BJ (cell line): ENCODE measurements at places on chromosomes 16 and 17. TPM values are rescaled to one million over a fixed set of nuclear protein-coding genes. Genes with fewer than 3 reads are reported as not detected.

Gene SCNN1B
- not detected in 2 replicates for polyA plus RNA-seq

DNA sequence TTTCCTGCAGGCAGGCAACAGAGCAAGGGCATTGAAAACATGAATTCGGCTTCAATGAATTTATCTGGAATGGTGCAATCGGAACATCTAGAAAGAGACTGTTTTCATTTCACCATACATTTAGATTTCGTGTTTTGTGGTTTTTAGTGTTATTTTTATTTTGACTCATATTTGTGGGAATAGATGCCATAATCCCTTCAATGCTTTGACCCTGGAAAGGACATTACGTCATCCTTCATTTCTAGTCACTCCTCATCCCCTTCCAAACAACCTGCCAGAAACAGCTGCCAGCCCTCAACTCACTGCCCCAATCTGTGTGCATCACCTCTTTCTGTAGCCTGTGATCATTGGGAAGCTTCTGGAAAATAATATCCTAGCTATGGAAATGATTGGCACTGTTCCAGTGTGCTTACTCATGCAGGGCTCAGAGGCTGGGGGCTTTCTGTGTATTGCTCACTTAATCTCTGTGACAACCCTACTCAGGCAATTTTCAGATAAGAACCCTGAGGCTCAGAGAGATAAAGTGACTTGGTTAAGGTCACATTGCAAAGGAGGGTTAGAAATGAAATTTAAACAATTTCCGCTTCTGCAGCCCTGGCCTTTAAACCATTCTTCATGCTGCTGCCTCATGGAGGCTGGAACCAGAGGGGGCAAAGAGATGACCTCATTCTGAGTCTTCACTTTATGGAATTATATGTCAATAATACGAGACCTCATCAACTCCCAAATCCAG, 9.5 kb upstream of the KSR1 start:
- peak; percentile 30 for DNase-seq

- DNase-seq, result no peak
Observed at GRCh38 chr16:78244131-78244895, 144.9 kb downstream of the WWOX start.

GRCh38 chr17:56676810-56677209, 83.3 kb downstream of the NOG start:
- no peak for DNase-seq

DNA sequence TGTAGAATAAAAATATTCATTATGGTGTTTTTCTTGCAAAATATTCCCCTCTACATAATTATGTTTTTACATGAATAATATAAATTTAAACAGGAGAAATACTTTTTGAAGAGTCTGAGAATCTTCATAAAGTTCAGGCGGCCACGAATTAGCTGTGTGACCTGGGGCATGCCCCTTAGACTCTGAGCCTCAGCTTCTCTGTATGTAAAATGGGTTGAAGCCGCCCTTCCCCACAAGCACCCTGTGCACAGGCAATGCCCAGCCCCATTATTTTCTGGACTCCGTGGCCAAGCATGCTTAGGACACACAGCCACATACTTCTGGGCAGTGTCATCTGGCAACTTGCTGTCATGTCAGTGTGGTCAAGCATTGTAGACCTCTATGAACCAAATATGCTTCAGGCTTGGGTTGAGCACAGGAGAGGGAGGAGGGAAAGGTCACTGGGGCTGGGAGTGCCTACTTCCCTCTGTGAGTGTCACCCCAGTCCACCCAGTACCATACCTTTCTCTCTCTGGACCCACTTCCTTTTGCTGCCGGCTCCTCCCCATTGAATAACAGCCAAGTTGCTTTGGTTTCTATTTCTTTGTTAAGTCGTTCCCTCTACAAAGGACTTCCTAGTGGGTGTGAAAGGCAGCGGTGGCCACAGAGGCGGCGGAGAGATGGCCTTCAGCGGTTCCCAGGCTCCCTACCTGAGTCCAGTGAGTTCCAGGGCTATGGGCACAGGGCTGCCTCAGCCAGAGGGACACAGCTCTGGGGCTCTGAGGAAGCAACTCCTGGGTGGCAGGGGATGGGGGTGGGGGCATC, at the start of gene LGALS9:
LGALS9 (plus strand) TSS at position 582 of the 804 bp plus-strand sequence; CDS start at position 660, 78 bp downstream.
- DNase-seq, result no peak

GRCh38 chr16:66846266-66846665, 2.1 kb downstream of the CA7 start:
- no peak for DNase-seq

Gene KRTAP4-6
- polyA plus RNA-seq, result not detected in 2 replicates

DNA sequence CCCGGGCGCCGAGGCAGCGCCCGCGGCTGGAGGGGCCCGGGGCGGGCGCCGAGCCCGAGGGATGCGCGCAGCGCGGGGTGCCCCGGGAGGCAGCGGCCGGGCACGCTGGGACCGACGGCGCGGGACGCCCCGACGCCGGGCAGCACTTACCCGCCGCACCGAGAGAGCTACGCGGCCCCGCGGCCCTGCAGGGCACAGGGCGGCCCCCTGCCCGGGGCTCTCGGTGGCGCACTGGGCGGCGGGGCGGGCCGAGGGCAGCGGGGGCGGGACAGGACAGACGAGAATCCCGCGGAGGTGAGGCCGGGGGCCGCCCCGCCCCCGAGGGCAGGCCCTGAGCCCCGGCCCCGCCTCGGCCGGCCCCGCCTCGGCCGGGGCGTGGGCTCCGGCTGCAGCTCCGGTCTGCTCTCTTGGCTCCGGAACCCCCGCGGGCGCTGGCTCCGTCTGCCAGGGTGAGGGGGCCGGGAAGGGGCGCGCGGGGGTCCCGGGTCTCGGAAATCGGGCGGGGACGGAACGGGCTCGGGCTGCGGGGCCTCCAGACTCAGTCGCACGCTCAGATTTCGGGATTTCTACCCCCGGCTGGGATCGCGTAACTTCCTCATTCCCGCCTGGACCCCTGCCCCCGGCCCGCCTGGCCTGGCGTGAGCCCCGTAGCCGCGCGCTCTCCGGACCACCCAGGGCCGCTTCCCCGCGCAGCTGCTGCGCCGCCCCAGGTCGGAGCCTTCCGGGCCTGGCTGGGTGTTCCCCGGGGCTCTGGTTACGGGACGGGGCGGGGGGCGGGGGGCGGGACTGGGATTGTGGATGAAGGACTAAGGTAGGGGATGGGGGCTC, at the start of gene PLD2:
PLD2 (plus strand) TSS at position 376 of the 828 bp plus-strand sequence. CDS start 621 bp downstream, outside the sequence.
- peak; percentile 25 for DNase-seq

GRCh38 chr17:79671085-79671694, 59.6 kb upstream of the ENPP7 start:
- no peak for DNase-seq

Gene EME1
- 5.3 and 5.9 TPM in 2 replicates for polyA plus RNA-seq

- no peak for DNase-seq
Observed at GRCh38 chr17:35073991-35074627, 10.6 kb upstream of the RFFL start.

DNA sequence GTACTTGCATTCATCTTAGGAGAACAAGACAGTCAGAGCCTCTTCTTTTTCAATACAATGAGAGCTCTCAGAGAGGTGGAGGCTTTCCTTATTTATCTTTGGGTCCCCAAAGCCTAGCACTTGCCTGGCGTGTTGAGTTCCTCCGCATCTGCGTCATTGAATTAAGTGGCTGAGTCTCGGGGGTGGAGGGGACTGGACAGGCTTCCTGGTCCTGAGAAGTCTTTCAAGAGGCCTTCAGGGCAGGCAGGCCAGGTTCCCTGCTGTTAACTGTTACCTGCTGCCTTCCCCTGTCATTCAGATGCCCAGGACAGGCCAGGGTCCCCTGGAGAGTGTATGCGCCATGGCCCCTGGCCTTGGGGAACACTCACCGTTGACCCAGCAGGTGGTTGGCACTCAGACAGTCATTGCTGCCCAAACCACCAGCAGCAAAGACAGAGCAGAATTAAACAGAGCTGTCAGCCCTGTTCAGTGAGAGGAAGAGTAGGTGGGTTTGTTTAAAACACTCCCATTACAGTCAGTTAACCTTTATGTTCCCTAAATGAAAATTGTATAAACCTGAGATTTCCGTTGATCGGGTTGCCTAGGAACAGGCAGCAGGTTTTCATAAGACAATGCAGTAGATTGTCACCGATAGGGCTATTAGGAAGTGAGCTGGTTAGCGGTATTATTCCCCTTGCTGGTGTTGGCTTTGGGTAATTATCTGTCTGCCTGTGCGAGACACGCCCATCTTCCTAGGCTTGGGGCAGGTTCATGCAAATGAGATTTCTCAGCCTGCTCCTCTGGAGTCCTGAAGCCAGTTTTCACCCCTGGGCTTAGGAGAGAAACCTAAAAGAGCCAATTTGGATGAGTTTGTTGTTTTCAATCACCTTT, 132.7 kb downstream of the CCDC182 start:
- DNase-seq, result no peak

DNA sequence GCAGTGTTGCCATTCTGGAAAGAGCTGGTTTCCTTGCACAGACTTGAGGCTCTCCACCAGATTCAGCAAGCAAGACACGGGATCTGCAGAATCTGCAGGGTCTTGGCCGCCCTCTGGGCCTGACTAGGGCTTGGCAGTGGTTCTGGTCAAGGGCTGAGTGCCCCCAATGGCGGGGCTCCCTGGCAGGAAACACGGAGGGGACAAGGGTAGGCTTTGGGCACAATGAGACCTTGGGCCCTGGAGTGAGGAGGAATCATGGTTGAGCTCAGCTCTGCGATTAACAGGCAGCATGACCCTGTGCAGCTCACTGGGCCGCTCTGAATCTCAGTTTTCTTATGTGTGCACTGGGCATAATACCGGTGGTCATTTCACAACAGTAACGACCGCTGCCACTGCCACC, 249.9 kb downstream of the GSG1L start:
- DNase-seq, result no peak

- no peak for DNase-seq
Observed at GRCh38 chr17:75067856-75068255, 19.9 kb upstream of the SLC16A5 start.

- no peak for DNase-seq
Observed at GRCh38 chr16:86787538-86787937, 209.2 kb downstream of the FOXL1 start.

DNA sequence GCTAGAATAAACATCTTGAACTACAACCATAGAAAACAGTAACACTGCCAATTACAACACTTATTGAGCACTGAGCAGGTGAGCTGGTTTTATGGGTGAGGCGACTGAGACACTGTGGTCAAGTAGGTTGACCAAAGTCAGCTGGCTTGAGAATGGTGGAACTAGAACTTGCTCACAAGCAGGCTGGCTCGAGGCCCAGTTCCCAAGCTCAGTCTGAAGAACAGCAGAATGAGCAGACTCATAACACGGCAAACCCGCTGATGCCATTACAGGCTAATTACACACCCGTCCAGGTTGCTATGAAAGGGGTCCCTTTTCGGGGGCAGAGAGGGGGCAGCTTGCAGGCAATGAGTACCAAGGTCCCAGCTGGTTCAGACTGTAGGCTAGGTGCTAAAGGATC, 6.5 kb downstream of the ZZEF1 start:
- DNase-seq, result no peak

DNA sequence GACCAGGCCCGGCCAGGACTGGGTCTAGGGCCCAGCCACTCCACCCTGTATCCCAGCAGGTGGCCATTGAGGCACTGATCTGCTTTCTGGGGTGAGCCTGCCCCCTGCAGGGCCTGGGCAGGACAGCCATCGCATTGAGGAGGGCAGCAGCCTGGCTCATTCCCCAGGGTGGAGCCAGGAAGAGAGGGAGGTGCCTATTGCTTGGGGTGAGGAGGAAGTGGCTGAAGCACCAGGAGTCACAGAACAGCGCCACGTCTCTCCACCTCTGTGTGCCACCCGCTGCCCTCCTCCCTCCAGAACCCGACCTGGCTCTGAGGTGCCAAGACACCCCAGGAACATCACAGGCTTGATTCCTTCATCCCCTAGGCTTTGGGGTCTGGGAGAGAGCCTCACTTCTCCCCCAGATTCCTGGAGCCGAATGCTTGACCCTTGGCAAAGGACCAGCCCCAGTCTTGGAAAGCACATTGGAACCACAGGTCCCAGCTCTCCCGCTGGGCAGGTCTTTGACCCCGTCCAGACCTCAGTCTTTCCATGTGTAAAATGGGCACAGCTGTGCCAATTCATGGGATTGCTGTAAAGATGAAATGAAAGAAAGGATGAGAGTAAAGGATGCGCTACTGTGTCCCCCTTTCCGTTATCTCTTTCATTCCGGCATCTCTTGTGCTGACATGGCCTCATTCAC, 7.2 kb upstream of the KRT36 start:
- DNase-seq, result peak; percentile 51

Gene CA4
- polyA plus RNA-seq, result not detected in 2 replicates

GRCh38 chr16:89583895-89584644, 8.5 kb downstream of the CPNE7 start:
- DNase-seq, result no peak

Gene ALOX15B
- not detected in 2 replicates for polyA plus RNA-seq

- no peak for DNase-seq
Observed at GRCh38 chr16:89104930-89105571, 11.4 kb downstream of the ACSF3 start.

Gene CDT1
- polyA plus RNA-seq, result 2.2 and 2.4 TPM in 2 replicates

DNA sequence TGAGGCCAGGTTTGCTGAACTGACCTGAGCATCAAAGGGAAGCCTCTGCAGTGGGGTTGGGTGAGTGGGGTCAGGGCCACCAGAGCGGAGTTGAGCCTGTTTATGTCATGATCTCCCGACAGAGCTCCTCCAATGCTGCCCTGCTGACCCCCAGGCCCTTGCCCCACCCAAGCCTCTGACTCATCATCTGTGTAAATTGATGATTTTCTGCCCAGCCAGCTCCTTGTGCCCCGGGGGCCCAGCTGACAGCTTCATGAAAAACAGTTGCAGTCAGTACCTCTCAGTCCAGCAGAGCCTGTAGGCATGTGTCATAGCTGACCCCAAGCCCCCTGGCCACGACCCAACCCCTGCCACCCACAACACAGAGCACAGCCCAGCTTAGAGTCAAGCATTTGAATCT, 134.9 kb downstream of the CCT6B start:
- DNase-seq, result no peak

GRCh38 chr16:74740795-74741304, 33.8 kb downstream of the FA2H start:
- no peak for DNase-seq

Gene CMTR2
- polyA plus RNA-seq, result 10.2 and 19.6 TPM in 2 replicates
